ENCODE measurements at places on chromosomes 5 and 9.

GRCh38 chr5:127582773-127583370 is 65.4 kb downstream of the PRRC1 start:
- DNase-seq: peak; percentile 3

DNA sequence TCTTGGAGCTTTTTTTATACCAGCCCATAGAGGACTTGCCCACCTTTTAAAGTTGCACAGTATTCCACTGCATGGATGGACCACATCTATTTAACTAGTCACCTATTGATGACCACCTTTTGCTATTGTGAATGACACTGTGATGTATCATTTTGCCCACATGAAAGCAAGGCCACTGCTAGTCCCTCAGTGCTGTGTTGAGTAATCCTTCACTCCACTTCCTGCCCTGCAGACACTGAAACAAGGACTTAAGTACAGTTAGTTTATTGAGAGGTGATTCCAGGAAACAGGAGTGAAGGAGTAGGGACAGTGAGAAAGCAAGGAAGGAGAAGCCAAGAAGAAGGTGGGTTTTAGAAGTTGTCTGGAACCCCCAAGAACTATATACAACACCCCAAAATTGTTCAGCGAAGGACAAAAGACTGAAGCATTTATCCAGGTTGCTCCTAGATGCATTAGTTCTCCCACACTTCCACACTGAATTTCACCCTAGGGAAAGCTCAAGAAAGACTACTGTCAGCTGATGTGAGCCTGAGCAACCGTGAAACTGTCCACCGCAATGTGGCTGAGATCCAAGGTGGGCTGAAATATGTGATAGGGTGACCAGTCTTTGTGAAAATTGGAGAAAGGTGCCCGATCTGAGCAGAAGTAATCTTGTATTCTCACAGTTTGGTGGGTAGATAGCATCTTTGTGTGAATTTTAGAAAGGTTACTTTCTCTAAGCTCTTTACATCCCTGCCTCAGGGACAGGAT is 45.2 kb upstream of the ANKRD31 start:
- DNase-seq: no peak

DNA sequence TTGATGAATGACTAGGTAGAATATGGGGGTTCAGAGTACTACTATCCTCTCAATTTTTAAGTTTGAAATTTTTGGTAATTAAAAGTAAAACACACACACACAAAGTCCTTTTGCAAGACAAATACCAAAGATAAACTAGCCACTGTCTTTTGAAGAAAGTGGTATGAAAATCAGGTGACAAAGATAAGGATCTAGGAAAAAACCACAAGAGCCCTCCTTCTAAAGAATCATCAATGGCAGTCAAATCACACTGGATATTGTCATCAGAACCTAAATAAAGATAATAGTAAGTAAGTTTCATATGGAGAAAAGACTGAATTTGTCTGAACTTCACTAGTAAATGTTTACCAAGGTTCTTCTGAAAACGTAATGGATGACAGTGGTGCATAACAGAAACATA is 30.5 kb upstream of the HK3 start:
- no peak for DNase-seq

GRCh38 chr9:19156026-19156474 is 28.8 kb upstream of the PLIN2 start:
- no peak for DNase-seq

- peak; percentile 13 for DNase-seq
Observed at GRCh38 chr5:171966270-171966669, 40.2 kb downstream of the FBXW11 start.

DNA sequence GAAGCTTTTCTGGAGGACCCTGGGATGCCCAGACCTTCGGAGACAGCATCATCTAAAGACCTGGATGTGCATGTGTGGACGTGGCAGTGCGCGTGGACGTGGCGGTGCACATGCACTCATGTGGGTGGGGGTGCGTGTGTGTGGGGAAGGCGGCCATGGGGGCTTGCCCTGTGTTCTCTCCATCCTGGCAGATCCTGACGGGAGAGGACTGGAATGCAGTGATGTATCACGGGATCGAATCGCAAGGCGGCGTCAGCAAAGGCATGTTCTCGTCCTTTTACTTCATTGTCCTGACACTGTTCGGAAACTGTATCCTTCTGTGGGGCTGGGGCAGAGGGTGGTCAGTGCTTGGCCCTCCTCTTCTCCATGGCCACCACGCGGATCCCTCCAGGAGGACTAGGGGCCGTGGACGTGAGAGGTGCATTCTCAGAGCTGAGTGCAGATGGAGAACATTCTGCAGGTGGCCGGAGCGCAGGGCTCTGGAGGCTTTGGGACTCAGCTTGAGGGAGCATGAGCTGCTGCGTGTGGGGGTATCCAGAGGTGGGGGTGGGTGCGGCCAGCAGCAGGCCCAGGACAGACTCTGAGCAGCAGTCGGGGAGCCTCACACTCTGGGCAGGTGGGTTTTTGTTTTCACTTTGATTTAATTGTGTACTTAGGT is 129.1 kb downstream of the CACNA1B start:
- no peak for DNase-seq

DNA sequence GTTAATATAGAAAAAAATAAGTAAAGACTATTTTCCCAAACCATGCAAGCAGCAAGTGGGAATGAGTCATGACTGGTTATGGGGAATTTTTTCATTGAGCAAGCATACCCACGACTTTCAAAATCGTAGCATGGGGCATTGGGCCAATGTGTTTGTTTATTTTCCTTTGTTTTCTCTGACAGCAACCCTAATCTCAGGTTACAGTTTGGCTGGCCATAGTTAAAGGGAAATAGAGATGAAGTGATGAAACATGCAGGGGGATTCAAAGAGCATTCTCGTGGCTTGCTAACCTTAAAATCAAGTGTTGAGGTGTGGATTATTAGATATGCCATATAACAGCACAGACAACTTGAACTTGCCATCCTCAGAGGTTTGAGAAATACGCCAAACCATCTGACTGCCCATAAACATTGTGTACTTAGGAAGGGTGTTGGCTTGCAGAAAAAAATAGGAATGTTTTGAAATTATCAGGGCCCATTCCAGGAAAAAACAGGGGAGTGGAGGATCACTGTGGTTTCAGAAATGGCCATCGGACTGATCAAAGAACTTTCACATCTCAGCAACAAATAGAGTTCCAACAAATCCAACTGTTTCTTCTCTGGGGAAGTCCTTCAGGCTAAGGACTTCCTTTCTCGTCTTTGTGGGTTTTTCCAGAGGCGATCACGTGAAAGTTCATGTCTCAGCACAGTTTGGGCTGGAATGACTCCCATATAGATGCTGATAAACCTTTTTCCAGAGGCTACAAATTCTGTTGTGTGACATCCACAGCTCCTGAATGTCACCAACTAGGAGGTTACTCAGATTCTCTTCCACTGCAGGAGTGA is 259.1 kb downstream of the SYK start:
- peak; percentile 9 for DNase-seq

GRCh38 chr5:150498501-150498900 is 9.4 kb upstream of the NDST1 start:
- no peak for DNase-seq

DNA sequence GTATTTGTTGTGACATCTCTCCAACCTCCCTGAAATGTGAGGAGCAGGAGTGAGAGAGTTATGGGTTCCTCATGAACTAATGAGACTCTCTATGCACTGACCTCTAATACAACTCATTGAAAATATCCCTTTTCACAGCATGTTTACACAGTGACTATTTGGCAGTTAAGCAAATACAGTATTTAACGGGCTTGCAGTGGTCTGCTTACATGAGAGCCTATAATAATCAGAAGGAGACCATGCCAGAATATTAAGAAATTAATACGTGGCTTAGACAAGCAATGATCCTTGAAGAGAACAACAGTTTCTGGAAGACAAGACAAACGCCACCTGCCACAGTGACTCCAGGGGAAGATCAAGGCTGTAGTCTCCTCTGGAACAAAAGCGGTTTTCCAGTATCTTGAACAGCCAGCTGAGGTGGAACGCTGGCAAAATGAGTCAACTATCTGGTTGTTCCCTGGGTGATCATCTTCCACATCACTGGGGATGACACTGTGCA is 424.5 kb downstream of the DMAC1 start:
- DNase-seq: no peak

- no peak for DNase-seq
Observed at GRCh38 chr5:137236252-137236651, 262.9 kb downstream of the SPOCK1 start.

- no peak for DNase-seq
Observed at GRCh38 chr5:133358271-133358670, 254.1 kb downstream of the FSTL4 start.

- DNase-seq: no peak
Observed at GRCh38 chr5:160311491-160312133, 752 bp downstream of the CCNJL start.

DNA sequence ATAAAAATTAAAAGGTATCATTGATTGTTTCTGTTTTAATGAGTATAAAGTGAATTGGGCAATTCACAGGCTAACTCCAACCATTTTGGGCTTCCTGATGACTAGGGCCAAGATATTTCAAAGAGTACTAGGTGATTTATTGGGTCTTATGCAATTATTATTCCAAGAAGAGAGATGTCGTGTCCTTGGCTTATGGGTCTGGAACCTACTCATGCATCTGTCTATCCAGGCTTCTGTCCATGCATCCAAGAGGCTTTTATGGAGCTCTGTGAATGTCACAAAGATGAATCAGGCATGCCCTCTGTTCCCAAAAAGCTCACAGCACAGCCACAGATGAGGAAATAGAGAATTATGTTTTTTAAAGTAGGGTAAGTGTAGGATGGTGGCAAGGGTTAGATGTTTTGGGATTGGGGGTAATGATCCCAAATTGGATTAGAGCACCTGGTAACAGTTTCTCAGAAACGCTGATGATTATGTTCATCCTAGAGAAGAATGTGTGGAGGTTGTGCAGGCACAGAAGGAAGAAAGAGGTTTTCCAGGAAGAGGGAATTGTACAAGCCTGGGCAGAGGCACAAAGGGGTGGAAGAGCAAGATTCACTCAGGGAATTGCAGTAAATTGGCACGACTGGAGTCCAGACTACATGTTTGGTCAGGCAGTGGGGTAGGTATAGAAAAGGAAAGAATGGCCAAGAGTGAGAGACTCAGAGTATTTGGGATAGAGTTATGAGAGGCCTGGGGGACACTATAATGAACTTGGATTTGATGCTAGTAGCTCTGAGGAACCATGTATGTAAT is 83.0 kb upstream of the TNC start:
- no peak for DNase-seq

- DNase-seq: no peak
Observed at GRCh38 chr9:117715411-117715989, 11.3 kb downstream of the TLR4 start.

GRCh38 chr5:6365977-6366590 is 12.3 kb downstream of the MED10 start:
- DNase-seq: no peak

- no peak for DNase-seq
Observed at GRCh38 chr5:155919725-155920124, 407.2 kb upstream of the SGCD start.

DNA sequence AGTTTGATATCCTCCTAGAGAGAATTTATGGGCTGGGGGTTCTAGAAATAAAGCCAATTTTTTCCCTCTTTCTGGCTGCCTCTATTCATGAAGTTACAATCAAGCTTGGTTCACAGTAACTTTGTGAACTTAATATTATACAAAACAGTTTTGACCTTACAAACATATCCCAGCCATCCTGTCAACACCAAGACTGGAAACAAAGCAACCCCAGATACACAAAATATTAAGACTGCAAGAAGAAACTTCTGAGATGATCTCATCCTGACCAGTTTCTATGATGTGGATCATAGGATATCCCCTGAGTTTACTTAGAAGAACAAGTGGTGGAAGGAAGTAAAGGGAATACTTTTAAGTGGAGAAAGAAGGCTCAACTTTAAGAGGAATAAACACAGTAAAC is 28.3 kb upstream of the CER1 start:
- DNase-seq: no peak

- DNase-seq: no peak
Observed at GRCh38 chr9:108078811-108079210, 589.2 kb upstream of the KLF4 start.

GRCh38 chr5:178396796-178397720 is 164.5 kb upstream of the PHYKPL start:
- DNase-seq: no peak

DNA sequence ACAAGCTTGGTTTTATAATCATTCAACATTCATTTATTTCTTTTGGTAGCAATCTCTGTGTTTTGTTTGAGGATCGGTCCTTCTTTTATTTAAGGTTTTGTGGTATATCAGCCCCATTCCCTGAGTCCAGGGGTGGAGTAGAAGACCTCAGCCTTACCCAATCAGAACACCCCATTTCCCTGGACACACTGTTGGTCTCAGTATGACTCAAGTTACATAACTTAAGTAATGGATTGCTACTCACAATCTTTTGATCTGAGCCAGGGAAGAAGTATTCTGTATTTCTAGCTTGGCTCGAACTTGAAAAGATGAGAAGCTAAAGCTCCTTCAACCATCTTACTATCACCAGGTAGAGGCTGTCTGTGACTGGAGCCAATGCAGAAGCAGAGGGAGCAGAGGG is 175.2 kb upstream of the HAPLN1 start:
- no peak for DNase-seq

GRCh38 chr5:513216-514100 is 10.8 kb downstream of the SLC9A3 start:
- DNase-seq: no peak

- no peak for DNase-seq
Observed at GRCh38 chr5:138595180-138595795, 20.1 kb upstream of the HSPA9 start.

- DNase-seq: no peak
Observed at GRCh38 chr9:22913026-22913425, 466.4 kb downstream of the DMRTA1 start.

DNA sequence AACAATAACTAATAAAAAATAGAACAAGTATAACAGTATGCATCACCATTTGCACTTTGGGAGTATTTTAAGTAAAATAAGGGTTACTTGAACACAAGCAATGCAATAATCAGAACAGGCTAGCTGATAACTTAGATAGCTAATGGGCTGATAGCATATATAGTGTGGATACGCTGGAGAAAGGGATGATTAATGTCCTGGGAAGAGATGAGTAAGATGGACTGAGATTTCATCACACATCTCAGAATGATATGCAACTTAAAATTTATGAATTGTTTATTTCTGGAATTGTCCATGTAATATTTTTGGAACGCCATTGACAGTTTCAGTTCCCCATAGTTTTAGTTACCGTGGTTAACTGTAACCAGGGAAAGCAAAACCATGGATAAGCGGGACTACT is 173.6 kb downstream of the ISL1 start:
- DNase-seq: no peak

DNA sequence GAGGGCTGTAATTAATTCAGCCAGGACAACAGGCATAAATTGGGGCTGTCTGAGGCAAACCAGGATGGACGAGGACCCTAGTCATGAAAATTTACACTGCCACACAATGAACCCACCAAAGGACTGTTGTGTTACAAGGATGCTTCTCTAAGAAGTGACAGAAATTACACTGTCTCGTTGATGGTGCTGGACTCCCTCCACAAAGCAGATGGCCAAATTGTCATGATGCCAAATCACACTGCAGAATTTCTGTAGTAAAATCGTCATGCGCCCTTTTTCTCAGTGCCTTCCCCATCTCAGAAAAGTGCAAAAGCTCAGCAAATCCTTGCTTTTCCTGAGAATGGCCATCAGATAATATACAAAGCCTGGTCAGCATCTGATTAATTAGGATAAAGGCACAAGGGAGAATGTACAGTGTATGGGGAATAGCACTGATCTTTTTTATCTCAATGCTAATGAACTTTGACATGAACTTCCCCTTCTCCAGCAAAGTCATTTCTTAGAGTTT is 545.8 kb downstream of the CSNK1G3 start:
- peak; percentile 62 for DNase-seq
